ENCODE measurements at places on chromosomes 4 and X.

DNA sequence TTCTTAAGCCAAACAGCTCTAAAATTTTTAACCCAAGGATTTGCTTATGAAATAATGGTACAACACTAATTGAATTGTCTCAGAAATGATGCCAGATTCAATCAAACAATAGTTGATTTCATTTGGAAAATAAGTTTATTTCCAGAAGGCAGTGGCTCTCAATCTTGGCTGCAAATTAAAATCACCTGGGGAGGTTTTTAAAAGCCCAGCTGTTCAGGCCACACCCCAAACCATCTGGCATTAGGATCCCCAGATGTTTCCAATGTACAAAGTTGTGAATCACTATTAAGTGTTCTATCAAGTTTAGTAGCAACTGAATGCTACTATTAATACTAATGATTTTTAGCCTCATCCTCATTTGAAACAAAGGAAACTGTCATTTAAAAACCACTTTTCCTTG is 22.2 kb downstream of the TMEM184C start:
- no peak for DNase-seq

- DNase-seq: peak; percentile 38
Observed at GRCh38 chr4:57190601-57191481, 80.7 kb upstream of the IGFBP7 start.

GRCh38 chr4:1459722-1460511 is 53.7 kb upstream of the NKX1-1 start:
- no peak for DNase-seq

GRCh38 chrX:30613721-30614120 is 36.2 kb upstream of the TASL start:
- no peak for DNase-seq

GRCh38 chrX:118682258-118683014 is 45.0 kb upstream of the IL13RA1 start:
- DNase-seq: no peak

DNA sequence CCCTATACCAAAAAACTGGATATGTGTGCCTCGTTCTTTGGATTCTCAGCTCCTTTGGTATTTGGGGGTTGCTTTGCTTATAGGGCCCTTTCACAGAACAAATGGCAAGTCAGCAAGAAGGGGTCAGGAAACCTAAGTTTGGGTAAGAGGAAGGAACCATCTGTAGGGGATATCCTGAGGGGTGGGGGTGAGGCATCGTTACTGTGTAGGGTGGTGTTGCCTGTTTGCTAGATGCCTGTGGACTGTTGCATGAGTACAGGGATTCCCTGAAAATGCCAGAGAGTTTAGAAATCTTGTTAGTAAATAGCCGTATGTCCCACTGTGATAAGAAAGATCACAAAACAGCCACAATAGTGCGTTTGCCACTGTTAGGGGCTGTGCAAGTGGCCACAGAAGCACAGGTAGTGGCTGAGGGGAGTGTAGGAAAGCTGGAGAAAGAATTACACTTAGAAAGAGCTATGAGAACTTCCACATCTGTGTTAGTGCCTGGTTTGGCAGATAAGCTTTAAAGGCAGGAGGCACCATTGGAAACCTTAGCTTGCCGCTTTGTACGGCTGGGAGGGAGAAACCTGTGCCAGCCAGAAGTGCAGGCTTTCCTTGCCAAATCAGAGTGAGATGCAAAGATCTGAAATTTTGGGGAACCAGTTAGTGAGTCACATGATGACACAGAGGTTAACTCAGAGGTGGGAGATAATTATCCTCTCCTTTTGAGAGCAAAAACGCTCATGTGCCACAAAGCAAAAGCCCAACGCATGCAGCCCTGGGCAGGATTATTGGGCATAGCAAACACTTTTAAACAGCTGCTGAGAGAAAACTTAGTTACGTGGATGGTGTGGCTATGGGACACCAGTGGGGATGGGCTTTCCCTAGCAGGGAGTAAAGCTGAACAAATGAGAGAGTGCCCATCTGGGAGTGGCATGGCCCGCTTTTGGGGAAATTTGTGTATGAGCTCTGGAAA is 343.7 kb downstream of the ARAP2 start:
- peak; percentile 1 for DNase-seq

GRCh38 chr4:1172971-1173757 is 781 bp upstream of the SPON2 start:
- DNase-seq: peak; percentile 14

- no peak for DNase-seq
Observed at GRCh38 chr4:163077680-163078079, 89.0 kb downstream of the NAF1 start.

DNA sequence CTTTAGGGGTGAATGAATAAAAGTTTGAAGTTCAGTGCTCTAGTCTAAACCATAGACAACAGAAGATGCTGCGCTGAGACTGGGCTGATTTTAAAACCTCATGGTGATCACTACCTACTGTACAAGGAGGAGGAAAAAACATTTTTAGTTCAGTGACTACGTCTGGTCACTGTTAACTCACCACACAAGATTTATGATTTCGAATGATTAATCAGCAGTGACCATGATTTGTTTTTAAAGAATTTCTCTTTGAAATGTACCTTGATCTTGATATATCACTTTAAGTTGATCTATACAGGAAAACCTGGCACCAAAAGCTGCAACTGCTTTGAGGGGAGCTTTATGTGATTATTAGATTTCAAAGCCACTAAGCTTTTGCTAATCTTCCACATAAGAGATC is 286.3 kb downstream of the PDGFC start:
- DNase-seq: peak; percentile 10

DNA sequence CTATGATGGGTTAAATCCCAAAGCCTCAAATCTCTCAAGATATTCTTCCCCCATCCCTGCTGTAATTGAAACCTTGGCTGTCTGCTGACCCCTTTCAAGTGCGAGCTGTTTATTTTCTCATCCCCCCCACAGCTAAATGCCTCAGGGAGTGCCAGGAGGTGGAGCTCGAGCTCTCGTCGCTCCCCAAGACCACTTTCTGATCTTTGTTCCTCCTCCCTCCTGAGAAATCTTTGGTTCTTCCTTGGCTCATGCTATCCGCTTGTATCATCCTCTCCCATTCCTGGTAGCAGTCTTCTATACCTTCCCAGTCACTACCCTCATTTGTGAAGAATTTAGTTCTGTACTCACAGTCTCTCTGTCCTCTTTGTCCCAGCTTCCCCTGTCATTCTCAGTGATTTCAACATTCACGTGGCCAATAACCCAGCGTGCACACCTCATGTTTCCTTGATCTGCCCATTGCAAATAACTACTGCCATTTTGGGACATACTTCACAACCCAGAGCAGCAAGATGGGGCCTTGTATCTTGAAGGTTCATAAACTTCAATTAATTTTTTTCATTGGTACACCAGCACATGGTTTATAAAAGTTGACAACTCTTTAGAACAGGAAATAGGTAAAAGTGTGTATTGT is 9.2 kb upstream of the SLC25A43 start:
- no peak for DNase-seq

- DNase-seq: peak; percentile 27
Observed at GRCh38 chr4:147312376-147313046, 168.4 kb upstream of the EDNRA start.

- DNase-seq: peak; percentile 33
Observed at GRCh38 chr4:118850488-118851173, 14.7 kb upstream of the SEC24D start.

DNA sequence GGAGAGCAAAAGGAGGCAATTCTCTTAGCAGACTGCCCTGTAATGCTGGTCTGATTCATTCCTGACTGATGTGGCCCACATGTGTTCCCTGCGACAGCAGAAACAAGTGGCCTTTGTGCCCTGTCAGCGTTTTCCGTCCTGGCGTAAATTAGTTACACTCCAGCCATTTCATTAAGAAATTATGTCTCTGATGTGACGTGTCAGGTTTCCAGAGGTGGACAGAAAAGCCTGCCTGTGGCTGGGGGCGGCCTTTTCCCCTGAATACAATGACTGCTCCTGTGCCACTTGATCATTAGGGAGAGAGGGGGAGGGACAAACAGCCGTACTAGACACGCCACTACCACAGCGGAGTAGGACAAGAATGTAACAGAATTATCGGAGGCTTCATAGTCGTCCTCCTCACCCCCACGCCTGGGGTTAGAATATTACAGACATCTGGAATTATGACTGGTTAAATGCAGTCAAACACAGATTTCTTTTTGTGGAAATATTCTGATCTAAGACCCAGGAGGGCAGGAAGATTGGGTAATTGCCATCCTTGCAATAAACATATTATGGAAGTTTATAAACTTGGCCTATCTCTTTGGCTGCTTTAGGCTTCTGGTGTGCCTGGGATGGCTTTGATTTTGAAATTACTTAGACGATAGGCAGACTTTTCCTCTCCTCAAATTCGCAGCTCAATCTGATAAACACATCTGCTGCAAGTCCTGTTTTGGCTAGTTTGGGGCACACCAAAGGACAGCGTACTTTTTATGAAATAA is 146.2 kb upstream of the BCOR start:
- peak; percentile 1 for DNase-seq

DNA sequence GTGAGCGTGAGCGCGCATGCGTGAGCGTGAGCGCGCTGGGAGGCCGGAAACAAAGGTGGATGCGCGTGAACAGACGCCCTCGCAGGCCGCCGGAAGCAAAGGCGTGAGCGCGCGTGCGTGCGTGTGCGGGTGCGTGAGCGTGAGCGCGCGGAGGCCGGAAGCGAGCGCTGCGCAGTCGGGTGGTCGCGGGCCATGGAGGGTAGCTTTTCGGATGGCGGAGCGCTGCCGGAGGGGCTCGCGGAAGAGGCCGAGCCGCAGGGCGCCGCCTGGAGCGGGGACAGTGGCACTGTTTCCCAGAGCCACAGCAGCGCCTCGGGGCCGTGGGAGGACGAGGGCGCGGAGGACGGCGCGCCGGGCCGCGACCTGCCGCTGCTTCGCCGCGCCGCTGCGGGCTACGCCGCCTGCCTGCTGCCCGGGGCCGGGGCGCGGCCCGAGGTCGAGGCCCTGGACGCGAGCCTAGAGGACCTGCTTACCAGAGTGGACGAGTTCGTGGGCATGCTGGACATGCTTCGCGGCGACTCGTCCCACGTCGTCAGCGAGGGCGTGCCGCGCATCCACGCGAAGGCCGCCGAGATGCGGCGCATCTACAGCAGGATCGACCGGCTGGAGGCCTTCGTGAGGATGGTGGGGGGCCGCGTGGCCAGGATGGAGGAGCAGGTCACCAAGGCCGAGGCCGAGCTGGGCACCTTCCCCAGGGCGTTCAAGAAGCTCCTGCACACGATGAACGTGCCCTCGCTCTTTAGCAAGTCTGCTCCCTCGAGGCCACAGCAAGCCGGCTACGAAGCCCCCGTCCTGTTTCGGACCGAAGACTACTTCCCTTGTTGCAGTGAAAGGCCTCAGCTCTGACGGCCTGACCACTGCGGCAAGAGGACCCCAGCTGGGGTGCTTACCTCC is at the start of gene BLOC1S4:
Gene BLOC1S4 (plus strand): TSS at position 157 of the 894 bp plus-strand sequence. CDS start 36 bp downstream, at position 193.
- DNase-seq: peak; percentile 94

Measured in epithelial cell of esophagus (primary cell).